Activated CD8-positive, alpha-beta T cell treated with anti-CD3 and anti-CD28 coated beads for 36 hours (primary cell): ENCODE measurements at places on chromosomes 2 and 18. TPM values are rescaled to one million over a fixed set of nuclear protein-coding genes. Genes with fewer than 3 reads are reported as not detected.

GRCh38 chr18:46812311-46812710 is 55.5 kb upstream of the ST8SIA5 start:
- DNase-seq, result no peak

DNA sequence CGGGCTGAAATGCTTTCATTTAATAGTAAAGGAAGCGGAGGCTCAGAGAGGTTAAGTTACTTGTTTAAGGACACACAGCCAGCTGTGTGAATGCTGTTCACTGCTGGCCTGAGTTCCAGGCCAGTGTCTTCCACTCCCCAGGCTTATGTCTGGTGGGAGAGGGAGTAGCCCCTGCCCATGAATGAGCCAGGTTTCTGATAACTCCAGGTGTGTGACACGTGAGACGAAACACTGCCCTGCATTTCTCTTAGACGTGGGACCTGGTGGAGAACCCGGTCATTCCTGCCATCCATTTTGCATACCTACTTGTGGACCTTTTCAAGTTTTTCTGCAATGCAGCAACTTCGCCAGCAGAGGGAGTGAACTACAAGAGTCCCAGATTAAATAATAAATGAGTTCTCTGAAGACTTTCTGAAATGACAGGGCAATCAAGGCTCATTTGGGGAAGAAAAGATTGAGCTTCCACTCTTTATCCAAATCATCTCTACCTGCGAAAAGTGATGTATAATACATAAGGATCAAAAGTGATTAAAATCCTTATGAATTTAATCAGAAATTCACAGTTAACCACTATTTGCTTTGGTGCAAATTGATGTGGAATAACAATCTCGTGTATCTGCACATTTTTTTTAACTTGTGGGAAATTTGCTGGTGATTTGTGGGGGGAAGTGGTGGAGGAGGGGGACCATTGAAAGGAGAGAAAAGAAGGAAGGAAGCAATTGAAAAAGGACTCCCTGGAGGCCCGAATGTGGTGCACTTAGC is 79.4 kb upstream of the ASB18 start:
- DNase-seq, result peak; percentile 73

DNA sequence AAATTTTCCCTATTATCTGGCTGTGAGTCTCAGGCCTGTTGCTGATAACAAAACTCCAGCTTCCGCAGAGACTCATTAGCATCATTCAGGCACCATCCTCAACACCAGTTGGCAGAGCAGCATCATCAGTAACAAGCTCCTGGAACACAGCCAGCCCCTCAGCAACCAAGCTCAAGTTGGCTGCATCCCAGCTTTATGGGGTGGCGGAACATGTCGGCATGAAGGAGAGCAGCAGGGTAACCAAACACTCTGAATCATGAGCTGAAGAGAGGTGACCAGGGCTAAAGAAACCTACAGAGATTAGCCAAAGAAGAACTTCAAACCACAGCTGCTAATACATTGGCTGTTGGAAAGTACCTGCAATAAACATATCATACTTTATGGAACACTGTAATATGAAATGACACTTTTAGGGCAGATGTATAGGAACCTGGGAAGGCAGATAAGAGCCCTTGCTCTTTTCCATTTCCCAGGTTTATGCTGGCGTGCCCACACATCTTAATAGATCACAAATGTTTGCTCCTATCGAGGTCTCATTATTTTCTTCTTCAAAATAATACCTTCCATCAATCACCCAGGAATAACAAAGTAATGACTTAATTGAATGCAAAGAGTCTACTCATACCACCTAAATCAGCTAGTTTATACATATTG is 63.8 kb downstream of the PDE11A start:
- no peak for DNase-seq

GRCh38 chr2:241030333-241030680 is 31.9 kb downstream of the SNED1 start:
- no peak for DNase-seq

The MOCOS gene
- 0.18 TPM for total RNA-seq
